ENCODE measurements at places on chromosomes 5 and 9.
A peak's percentile ranks its signal among the peaks of the same experiment; 100 is the strongest.

GRCh38 chr5:176724472-176724871 lies 77.2 kb downstream of the TSPAN17 start:
- no peak for DNase-seq

DNA sequence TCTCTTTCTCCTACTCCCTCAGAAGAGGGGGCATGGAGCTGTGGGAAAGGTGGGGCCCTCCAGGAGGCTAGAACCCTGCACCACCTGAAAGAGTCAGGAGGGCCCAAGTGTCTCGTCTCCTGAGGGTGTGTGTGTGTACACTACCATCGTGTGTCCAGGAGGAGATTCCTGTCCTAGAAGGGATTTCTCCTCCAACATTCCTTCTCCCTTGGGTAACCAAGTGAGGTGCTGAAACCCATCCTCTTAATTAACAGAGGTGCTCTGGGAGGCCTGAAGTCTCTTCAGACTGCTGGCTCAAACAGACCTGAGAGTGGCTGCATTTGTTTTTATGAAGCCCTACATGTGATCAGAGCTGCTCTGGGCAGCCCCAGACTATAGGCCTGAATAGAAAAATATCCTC lies 61.1 kb upstream of the FAM169A start:
- DNase-seq: no peak

- no peak for DNase-seq
Observed at GRCh38 chr9:113131689-113132151, 19.1 kb upstream of the SLC31A2 start.

GRCh38 chr5:111507276-111507675 lies 5.1 kb downstream of the STARD4 start:
- no peak for DNase-seq

- DNase-seq: no peak
Observed at GRCh38 chr5:101517795-101518194, 614.7 kb upstream of the ST8SIA4 start.

GRCh38 chr5:43037636-43038495 lies 2.3 kb downstream of the ANXA2R start:
- DNase-seq: no peak

GRCh38 chr5:112192866-112193265 lies 226.2 kb downstream of the EPB41L4A start:
- no peak for DNase-seq

DNA sequence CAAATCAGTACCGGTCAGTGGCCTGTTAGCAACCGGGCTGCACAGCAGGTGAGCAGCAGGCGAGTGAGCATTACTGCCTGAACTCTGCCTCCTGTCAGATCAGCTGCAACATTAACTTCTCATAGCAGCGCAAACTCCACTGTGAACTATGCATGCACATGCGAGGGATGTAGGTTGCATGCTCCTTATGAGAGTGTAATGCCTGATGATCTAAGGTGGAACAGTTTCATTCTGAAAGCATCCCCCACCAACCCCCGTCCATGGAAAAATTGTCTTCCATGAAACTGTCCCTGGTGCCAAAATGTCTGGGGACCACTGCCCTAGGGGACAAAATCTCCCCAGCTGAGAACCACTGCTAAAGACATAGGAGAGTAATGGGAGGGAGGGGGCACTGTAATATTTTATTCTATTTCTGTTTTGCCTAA lies 51.1 kb downstream of the P4HA2 start:
- DNase-seq: no peak

DNA sequence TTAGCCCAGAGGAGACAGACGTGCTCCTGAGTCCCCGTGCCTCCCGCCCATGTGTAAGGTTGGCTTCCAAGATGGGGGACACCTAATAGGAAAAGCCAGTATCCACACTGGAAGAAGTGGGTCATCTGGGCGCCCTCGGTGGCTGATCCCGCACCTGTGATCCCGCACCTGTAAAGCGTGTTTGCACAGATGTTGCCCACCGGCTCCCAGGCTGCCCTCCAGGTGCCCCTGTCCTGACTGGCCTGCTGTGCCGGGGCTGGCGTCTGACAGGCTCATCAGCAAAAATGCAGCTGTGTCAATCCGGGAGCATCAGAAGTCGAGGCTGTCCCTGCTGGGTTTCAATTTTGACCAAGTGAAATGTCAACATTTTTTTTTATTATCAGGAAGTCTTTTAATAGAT lies 88.5 kb downstream of the IRX1 start:
- no peak for DNase-seq

DNA sequence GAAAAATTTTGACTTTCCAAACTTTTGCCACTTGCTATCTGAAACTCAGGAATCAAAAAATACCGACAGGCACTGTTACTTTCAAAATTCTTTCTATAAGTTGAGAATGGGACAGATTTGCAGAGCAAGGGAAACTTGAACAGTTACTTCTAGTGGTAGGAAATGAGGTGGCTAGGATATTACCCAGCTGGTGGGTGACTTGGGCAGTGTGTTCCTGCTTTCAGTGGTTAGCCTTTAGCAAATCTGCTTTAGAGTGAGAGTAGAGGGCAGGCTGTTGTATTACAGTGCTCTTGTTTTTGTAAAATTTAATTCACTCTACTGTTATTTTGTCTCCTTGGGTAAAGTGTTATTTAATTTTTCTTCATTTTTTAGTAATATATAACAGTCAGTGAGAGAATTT lies 40.2 kb upstream of the ROPN1L start:
- no peak for DNase-seq

GRCh38 chr9:77954013-77954665 lies 77.5 kb downstream of the GNAQ start:
- no peak for DNase-seq

GRCh38 chr5:3356016-3356415 lies 239.6 kb upstream of the IRX1 start:
- no peak for DNase-seq

- no peak for DNase-seq
Observed at GRCh38 chr5:143447983-143448382, 44.5 kb upstream of the NR3C1 start.

GRCh38 chr9:35374910-35375309 lies 115.0 kb upstream of the RUSC2 start:
- no peak for DNase-seq

GRCh38 chr9:4223312-4223833 lies 76.5 kb downstream of the GLIS3 start:
- no peak for DNase-seq

DNA sequence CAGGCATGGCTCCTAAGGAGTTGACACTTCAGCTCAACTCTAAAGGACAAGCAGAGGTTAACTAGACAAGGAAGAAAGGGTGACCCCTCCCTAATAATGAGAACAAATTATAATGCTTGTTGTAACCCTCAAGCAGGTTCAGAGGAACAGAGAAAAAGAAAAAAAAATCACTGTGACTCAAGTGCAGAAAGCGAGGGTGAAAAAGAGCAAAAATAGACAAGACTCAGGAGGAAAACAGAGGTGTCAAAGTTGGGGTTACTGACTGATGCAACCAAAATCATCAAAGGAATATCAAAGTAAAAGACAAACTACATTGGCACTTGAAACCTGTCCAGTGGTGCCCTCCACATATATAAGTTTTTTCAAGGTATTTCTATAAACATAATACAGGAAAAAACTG lies 28.4 kb downstream of the FBXW11 start:
- no peak for DNase-seq

GRCh38 chr9:6686396-6686795 lies 40.9 kb upstream of the GLDC start:
- DNase-seq: no peak

DNA sequence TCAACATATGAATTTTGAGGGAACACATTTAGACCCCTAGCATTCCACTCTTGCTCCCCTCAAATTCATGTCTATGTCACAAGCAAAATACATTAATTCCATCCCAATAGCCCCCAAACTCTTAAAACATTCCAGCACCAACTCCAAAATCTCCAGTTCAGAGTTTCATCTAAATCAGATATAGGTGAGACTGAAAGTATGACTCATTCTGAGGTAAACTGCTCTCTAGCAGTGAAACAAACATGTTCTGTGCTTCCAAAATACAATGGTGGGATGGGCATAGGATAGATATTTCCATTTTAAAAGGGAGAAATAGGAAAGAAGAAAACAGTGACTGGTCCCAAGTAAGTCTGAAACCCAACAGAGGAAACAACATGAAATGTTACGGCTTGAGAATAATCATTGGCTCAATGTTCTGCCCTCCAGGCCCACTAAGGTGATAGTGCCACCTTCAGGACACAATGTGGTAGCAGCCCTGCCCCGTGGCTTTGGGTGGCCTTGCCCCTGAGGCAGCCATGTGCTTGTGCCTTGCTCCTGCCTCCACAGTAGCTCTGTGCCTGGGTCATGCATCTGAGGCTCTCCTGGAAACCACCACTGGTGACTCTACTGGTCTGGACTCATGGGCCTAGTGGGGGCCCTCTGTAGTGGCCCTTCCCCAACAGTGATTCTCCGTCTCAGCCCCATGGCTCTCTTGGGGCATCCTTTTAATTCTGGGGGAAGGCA lies 36.4 kb upstream of the IPPK start:
- DNase-seq: no peak

DNA sequence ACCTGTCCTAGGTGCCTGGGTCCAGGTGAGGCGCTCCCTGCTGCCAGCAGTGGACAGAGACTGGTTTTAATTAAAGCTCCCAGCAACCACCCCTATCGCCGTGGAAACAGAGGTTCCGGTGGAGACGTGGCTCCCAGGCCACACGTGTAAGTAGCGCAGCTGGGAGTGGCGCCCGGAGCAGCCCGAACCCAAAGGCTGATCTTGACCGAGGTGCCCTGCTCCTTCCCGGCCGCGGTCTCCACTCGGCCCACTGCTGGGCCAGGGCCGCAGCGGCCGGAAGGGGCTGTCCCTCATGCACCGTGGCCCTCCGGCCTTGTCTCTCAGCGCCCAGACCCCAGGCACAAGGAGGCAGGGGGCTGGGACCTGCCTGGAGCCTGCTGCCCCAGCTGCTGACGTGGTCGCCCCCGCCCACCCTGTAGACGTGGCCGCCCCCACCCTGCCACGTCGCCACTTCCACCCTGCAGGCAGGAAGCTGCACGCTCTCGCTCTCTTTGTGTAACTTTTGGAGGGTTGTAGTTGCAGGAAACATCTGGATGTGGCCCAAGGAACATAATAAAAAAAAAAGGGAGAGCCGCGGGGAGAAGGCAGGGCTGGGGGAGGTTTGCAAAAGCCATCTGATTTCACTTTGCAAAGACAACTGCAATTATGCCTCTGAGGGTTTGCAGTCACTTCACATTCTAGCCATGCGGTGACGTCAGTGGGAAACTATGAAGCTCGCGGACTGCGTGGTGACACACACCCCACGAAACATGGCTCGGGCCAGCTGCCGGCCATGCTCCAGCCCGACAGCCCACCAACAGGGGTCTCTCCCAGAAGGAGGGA lies 129.9 kb downstream of the RXRA start:
- peak; percentile 59 for DNase-seq

- no peak for DNase-seq
Observed at GRCh38 chr9:134546246-134546731, 95.3 kb upstream of the COL5A1 start.

DNA sequence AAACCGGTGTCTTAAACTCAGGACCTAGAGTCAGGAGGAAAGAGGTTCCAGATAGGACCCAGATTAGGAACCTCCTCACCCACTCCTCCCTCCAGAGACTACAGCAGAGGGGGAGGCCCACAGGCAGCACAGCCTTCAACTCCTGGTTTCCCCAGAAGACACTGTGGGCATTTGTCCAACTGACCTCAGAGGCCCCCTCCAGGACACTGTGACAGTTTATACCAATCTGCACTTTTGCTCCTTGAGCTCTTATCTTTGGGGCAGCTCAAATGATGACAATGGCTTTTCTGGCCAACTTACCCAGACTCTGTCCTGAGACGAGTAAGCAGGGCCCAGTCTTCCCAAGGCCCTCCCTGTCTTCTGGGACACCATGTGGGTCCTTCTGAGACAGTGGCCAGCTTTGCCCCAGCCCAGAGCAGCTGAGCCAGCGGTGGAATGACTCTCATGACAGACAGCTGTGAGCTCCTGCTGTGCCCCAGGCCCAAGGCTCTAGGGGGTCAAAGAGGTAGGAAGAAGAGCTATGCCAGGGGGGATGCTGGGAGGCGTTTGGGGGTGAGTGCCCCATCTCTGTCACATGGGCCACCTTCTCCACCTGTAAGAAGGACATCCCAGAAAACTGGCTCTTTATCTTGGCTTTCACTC lies 14.3 kb downstream of the OR2V2 start:
- DNase-seq: no peak

Data from activated CD8-positive, alpha-beta memory T cell treated with anti-CD3 and anti-CD28 coated beads for 1 hour (primary cell).